Calu3 (cell line): ENCODE measurements at places on chromosomes 4 and X. TPM values are rescaled to one million over a fixed set of nuclear protein-coding genes. Genes with fewer than 3 reads are reported as not detected.

The XAGE1B gene
- not detected in 2 replicates for total RNA-seq

The AASDH gene
- 8.5 and 9.1 TPM in 2 replicates for total RNA-seq

The PRR32 gene
- total RNA-seq = not detected in 2 replicates

The EXOC1L gene
- not detected in 2 replicates for total RNA-seq

The ADH7 gene
- not detected in 2 replicates for total RNA-seq
